Activated B cell treated with CpG ODN at 0.5 μM for 24 hours (primary cell): ENCODE measurements at places on chromosomes 6 and 20.

- no peak overlapping the region for H3K27ac ChIP-seq
- no peaks in the 10 kb centered on the region for H3K36me3 ChIP-seq
- peaks cover 4% of the 10 kb centered on the region for H3K27me3 ChIP-seq
- DNase-seq = no peak
- H3K4me3 ChIP-seq = no peak overlapping the region
Measured at GRCh38 chr20:23061734-23062561, 12.5 kb upstream of the THBD start.

GRCh38 chr20:61993058-61993457 lies 72.6 kb downstream of the TAF4 start:
- DNase-seq = no peak
- no peak overlapping the region for H3K27ac ChIP-seq
- peaks cover 87% of the 10 kb centered on the region for H3K36me3 ChIP-seq

DNA sequence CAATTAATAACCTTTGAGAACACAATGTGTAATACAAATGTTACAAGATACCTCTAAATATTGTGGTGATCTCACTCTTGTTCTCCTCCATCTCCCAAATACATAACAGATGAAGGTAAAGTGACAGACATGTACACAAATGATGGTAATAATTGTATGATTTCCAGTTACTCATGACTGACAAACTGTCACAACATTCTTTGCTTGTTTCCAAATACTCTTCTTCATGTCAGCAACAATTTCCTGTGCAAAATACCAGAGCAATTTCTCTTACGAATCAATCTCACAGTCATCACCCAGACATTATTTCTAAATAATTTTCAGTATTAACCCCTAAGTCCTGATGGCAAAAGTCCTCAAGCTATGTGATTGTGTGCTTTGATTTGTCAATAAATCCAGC lies 92.9 kb downstream of the RPS12 start:
- H3K27me3 ChIP-seq = peaks cover 2% of the 10 kb centered on the region
- no peaks in the 10 kb centered on the region for H3K4me1 ChIP-seq
- no peak overlapping the region for H3K4me3 ChIP-seq
- H3K36me3 ChIP-seq = no peaks in the 10 kb centered on the region

DNA sequence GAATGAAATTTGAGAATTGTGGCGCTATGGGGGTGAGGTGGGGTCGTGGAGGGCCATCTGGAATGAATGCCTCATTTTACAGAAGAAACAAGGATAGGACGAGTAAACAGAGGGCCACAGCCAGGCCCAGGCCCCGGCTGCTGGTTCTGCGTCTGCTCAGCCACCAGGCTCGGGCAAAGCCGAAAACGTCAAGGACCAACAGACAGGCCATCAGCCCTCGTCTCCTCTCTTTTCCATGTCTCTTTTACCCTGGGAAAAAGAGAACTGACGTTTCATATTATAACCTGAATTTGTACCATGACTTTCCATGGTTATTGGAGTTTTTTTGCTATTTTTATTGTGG lies 212.4 kb upstream of the ARID1B start:
- H3K4me3 ChIP-seq = no peak overlapping the region
- no peak overlapping the region for H3K27ac ChIP-seq
- H3K27me3 ChIP-seq = peaks cover 6% of the 10 kb centered on the region
- no peak for DNase-seq
- H3K4me1 ChIP-seq = peaks cover 10% of the 10 kb centered on the region

DNA sequence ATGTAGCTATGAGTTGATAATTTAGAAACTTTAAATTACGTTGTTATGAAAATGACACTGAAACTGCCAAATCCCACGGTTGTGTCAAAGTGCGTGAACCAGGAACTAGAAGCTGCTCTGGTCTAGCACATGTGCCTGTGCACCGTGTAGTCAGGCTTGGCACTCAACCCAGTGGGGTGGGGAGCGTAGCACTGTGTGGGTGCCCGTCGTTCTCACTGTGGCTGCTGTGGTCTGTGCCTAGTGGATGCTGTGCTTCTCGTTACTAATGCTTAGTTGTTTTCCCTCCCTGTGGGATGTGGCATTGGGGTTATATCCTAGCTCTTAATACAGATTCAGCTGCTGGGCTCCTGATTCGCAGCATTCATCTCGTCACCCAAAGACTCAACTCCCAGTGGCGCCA lies 46.2 kb upstream of the ADIG start:
- peaks cover 77% of the 10 kb centered on the region for H3K36me3 ChIP-seq
- no peaks in the 10 kb centered on the region for H3K27me3 ChIP-seq
- no peak overlapping the region for H3K4me3 ChIP-seq
- DNase-seq = no peak
- H3K27ac ChIP-seq = no peak overlapping the region
- H3K4me1 ChIP-seq = no peaks in the 10 kb centered on the region

GRCh38 chr20:61758564-61759200 lies 307.0 kb downstream of the TAF4 start:
- H3K36me3 ChIP-seq = no peaks in the 10 kb centered on the region
- H3K27ac ChIP-seq = no peak overlapping the region
- no peak for DNase-seq
- no peaks in the 10 kb centered on the region for H3K4me1 ChIP-seq
- no peak overlapping the region for H3K4me3 ChIP-seq

DNA sequence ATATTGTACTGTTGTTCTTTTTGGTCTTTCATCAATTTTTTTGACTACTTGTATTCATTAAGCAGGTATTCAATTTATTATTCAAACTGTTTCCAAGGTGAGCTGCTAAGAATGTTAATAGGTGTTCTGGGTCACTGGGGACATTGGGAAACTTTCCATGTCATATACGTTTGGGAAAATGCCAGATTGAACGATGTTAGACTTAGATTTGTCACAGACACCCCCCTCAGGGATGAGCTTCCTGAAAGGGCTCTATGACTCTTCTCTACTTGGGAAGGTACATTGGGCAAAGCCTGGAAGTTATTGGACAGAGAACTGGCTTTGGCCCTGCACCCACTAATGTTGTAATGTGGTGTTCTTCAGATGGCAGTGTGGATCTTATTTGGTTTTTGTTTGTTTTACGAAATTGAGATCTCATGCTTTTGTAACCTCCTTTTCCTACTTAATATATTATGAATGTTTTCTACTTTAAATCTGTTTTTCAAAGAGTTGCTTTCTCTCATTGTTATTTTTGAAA lies 42.1 kb downstream of the PLCB4 start:
- no peaks in the 10 kb centered on the region for H3K36me3 ChIP-seq
- H3K27ac ChIP-seq = no peak overlapping the region
- H3K4me3 ChIP-seq = no peak overlapping the region
- no peaks in the 10 kb centered on the region for H3K27me3 ChIP-seq
- H3K4me1 ChIP-seq = no peaks in the 10 kb centered on the region

DNA sequence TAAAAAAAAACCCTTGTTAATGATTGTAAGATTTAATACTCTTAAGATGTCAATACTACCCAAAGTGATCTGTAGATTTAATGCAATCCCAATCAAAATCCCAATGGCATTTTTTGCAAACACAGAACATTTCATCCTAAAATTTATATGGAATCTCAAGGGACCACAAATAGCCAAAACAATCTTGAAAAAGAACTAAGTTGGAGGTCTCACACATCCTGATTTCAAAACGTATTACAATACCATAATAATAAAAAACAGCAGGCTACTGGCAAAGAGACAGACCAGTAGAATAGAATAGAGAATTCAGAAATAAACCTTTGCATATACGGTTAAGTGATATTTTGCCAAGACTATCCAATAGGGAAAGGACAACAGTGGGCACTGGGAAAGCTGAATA lies 331.9 kb upstream of the JARID2 start:
- no peak for DNase-seq
- no peaks in the 10 kb centered on the region for H3K36me3 ChIP-seq

- no peaks in the 10 kb centered on the region for H3K4me1 ChIP-seq
- no peak overlapping the region for H3K27ac ChIP-seq
- no peaks in the 10 kb centered on the region for H3K36me3 ChIP-seq
- H3K27me3 ChIP-seq = peaks cover 2% of the 10 kb centered on the region
Measured at GRCh38 chr6:145544041-145544440, 191.3 kb downstream of the EPM2A start.

GRCh38 chr20:24987873-24988835 lies 4.4 kb downstream of the APMAP start:
- H3K4me1 ChIP-seq = peaks cover 29% of the 10 kb centered on the region
- DNase-seq = no peak
- H3K27ac ChIP-seq = no peak overlapping the region

DNA sequence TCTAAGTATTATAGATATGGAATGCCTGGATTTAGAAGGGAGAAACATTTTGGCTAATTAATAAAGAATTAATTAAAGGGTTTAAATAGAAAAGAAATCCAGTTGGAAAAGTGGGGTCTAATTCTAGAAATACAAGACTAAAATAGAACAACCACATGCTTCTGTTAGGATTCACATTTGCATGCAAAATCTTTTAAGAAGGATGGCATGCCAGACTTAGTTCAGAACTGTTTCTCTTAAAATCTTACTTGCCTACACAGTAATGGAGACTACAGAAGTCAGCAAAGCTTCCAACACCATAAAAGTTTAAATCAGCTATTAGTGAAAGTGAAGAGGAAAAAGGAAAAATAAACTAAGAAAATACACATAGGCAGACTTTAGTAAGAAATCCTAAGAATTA lies 32.7 kb upstream of the KATNA1 start:
- H3K27me3 ChIP-seq = no peaks in the 10 kb centered on the region
- no peak overlapping the region for H3K4me3 ChIP-seq
- H3K4me1 ChIP-seq = peaks cover 7% of the 10 kb centered on the region
- H3K27ac ChIP-seq = no peak overlapping the region
- H3K36me3 ChIP-seq = peaks cover 56% of the 10 kb centered on the region

DNA sequence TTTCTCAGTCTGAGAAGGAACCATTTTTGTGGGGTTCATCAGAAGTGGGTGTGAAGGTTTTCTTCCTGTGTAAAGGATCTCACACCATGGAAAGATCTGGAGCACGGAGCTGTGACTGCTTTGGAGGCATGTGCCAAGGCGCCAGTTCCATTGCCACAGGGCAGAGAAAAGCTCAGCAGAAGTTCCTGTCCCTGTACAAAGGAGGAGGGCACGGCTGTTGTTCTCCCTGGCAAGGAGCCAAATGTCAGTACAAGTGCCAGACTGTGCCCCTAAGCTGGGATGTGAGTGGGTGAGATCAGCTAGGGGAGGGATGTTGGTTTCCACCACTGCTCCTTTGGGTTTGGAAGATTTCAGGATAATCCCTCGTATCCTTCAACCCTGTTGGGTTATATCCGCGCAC lies 117.3 kb downstream of the CRYBG1 start:
- no peak overlapping the region for H3K4me3 ChIP-seq
- no peaks in the 10 kb centered on the region for H3K27me3 ChIP-seq
- no peak overlapping the region for H3K27ac ChIP-seq
- no peak for DNase-seq

GRCh38 chr6:112503091-112503596 lies 156.0 kb downstream of the RFPL4B start:
- no peaks in the 10 kb centered on the region for H3K27me3 ChIP-seq
- no peaks in the 10 kb centered on the region for H3K4me1 ChIP-seq
- H3K4me3 ChIP-seq = no peak overlapping the region
- H3K36me3 ChIP-seq = no peaks in the 10 kb centered on the region

GRCh38 chr20:46552460-46553420 lies 2.3 kb upstream of the OCSTAMP start:
- peak overlapping the region; percentile 19 for H3K27ac ChIP-seq
- H3K27me3 ChIP-seq = no peaks in the 10 kb centered on the region
- no peak for DNase-seq
